Occipital lobe (tissue), 3 donors: ENCODE measurements at places on chromosomes 13 and 19.

- no peak for DNase-seq
Observed at GRCh38 chr19:53552001-53552721, 14.2 kb downstream of the ZNF331 start.

DNA sequence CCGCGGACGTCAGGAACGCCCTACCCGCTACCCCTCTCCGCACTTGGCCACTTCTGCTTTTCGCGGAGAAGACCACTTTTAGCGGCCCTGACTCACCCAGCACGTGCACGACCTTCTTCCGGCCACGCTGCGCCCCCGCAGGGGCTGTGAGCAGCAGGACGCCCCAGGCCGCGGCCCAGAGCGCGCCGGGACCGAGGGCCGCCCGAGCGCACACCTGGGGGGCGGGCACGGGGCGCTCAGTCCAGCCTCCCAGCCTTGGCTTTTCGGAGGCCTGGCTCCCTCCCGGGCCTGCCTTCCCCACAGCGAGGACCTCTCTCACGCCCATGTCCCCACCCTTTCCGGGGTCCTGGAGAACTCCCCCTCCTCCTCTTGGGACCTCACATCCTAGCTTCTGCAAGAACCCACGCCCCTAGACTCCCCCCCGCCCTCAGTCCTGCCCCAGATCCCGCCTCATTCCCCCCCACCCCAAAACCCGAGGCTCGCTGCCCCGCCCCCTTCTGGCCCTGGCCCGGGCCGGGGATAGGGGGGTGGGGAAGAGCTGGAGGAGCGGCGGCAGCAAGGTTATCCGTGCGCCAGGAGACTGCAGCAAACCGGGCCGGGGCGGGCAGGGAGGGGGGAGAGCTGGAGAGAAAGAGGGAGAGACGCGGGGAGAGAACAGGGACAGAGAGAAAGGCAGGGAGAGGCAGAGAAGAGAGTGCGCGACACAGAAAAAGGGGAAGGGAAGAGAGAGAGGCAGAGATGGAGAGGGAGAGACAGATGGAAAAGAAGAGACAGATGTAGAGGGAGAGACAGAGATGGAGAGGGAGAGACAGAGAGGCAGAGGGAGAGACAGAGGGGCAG is 11.5 kb downstream of the TM6SF2 start:
- DNase-seq = peak; percentile 29

DNA sequence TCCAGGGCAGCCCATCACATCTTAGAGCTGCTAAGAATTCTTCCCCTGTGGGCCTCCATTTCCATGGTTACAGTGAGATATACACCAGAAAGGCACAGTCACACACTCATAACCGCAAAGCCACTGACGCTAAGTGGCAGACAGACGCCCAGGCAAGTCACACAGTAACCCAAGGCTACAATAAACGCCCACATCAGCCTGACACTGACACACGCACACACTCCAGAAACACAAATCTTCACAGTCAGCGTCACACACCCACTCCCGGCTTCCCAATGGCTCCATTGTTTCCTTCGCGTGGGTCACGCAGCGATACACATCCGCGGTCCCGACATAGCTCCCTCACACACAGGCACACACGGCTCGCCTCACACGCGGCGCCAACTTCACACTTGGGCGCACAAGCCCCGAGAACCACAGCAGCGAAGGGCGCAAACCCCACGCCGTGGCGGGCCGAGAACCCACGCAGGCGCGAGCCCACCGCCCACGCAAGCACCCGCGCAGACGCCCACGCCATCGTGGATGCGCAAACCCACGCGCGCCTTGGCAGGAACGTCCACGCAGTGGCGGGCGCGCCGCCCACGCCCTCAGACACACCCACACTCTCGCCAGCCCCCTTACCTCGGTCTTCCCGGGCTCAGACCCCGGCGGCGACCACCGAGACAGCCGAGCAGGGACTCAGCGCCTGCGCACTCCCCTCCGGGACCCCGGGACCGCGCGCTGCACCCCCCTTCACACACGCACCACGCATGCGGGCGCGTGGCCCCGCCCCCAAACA is at the start of gene ZNF667:
TSS of gene ZNF667 (minus strand) at position 695 of the 778 bp plus-strand sequence. CDS start 14,975 bp downstream, outside the sequence.
- peak; percentile 48 for DNase-seq

DNA sequence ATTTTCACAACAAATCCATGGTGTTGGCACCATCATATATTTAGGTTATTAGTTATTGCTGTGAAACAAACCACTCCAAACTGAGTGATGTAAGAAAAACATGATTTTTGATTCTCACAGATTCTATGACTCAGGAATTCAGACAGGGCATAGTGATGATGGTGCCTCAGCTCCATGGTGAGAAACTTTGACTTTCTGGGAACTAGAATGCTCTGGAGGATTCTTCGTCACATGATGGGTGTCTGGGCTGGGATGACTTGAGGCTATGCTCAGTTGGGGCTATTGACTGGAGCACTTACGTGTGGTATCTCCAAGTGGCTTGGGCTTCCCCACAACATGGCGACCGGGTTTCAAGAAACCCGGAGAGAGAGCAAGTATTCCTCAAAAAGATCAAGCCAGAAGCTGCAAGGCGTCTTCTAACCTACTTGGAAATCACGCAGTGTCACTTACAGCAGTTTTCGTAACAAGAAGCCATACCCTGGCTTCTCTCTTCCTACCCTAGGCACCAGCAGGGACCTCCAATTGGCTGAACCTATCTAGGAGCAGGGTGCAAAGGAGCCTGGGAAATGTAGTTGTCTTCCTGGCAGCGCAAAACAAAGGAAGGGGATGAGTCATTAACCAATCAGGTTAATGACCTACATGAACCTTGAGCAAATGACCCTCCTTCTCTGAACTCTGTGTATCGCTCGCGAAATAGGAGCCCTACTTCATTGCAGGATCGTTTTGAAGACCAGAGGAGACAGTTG is 22.4 kb downstream of the VAV1 start:
- DNase-seq = no peak

- no peak for DNase-seq
Observed at GRCh38 chr19:55579766-55580621, 654 bp downstream of the ZNF579 start.

DNA sequence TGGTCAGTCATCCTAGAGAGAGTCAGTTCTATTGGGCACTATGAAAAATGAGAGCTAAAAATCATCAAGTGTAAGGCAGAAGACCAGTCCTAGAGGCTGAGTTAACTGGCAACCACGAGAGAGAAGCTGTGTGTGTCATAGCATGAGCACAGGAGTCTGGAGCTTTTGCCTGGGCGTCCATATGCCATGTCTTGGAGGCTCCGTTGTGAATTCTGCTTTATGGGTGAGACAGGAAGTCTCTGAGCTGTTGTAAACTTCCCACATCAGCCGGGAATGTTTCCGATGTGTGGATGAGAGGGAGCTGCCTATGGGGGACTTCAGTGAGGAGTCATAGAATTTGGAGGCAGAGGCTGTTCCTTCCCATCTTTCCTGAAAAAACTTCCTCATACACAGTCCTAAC is 120.0 kb downstream of the ITGBL1 start:
- no peak for DNase-seq

DNA sequence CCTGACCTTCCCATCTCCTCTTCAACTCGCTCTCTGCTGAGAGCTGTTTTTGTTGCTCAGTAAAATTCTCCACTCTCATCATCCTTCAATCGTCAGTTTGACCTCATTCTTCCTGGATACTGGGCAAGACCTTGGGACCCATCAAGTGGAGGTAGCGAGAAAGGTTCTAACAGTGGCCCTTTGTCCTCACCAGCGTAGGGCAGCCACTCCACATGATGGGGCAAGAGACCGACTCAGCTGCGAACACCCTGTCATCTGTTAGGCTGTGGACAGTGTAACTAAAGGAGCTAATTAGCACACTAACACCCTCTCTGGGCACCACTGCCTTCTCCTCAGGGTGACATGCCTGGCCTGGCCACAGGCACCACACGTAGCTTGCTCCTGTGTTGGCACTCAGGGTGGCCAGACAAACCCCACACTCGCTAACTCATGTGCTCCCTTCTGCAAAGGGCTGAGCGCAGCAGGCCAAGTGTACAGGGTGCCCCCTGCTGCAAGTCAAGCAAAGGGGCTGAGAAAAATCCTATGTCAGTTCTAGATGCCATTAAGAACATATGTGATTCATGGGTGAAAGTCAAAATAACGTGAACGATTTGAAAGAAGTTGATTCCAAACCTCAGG is 1216.0 kb downstream of the SLITRK5 start:
- DNase-seq = no peak

- no peak for DNase-seq
Observed at GRCh38 chr13:61777271-61777670, 361.6 kb upstream of the PCDH20 start.

DNA sequence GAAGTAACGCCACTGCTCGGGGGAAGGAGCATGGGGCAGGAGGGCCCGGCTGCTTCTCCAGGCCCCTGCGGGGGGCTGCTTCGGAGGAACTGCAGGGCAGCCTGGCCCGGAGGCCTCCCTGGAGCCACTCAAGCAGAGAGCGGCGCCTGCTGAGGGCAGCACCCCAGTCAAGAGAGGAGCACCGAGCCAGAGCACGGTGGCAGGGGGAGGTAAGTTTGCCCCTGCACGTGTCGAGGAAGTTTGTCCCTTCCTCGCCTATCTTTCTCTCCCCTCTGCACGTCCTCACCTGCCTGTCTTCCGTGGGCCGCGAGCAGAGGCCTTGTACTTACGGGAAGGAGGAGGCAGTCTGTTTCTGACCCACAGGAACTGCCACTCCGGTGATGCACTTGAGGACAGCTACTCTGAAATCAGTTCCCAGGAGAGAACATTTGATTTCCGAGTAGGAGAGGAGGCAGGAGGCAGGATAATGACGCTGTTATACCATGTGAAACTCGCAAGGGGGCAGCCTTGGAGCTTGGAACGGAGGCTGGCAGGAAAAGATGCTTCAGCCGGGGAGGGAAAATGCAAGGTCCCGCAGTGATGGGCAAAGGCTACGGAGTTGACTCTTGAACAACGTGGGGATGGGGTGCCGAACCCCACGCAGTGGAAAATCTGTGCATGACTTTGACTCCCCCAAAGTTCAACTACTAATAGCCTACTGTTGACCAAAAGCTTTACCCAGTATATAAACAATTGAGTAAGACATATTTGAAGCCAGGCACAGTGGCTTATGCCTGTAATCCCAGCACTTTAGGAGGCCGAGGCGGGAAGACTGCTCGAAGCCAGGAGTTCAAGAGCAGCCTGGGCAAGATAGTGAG is 5.0 kb downstream of the FFAR1 start:
- DNase-seq = peak; percentile 38

GRCh38 chr13:98060282-98060681 is 82.6 kb upstream of the FARP1 start:
- no peak for DNase-seq

GRCh38 chr19:51690454-51691073 is 2.6 kb upstream of the SPACA6 start:
- DNase-seq = peak; percentile 44

DNA sequence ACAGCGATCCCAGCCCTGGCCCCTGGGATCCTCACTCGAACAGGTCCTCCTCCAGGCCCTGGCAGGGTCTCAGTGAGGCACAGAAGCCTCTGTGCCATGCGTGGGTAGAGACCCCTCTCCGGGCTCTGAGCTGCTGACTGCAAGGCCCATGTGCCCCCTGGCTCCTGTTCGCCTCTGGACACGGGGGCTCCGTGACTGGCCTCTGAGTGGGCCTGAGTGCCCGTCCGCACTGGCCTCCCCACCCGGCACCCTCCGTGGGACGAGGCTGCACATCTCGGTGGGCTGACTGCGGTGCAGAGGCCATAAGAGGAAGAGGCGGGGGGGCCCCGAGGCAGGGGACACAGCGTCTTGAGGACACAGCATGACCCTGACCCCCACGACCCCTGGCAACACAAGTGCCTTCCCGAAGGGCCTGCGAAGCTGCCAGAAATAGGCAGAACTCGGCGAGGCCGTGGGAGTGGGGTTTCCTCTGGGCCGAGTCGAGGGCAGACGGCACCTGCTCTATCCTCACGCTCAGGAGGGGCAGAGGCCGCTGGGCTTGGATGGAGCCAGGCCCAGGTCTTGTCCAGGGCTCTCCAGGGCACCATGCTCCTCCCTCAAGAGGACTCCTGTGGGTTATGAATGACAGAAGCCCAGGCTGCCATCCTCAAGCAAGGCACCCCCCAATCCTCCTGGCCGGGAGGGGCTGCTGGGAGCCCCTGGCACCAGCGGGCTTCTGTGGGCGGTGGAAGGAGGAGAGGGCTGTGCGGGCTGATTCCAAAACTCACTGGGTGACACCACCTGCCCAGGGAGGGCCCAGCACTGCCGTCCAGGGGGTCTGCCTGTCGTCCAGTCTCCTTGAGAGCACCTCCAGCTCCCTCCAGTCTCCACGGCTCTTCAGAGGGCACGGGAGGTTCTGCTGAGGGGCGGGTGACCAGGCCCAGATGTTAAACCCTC is 52.6 kb downstream of the RASA3 start:
- DNase-seq = no peak

- no peak for DNase-seq
Observed at GRCh38 chr19:33473653-33474305, 47.8 kb downstream of the PEPD start.

- peak; percentile 69 for DNase-seq
Observed at GRCh38 chr19:47267350-47267759, 7.3 kb upstream of the INAFM1 start.

DNA sequence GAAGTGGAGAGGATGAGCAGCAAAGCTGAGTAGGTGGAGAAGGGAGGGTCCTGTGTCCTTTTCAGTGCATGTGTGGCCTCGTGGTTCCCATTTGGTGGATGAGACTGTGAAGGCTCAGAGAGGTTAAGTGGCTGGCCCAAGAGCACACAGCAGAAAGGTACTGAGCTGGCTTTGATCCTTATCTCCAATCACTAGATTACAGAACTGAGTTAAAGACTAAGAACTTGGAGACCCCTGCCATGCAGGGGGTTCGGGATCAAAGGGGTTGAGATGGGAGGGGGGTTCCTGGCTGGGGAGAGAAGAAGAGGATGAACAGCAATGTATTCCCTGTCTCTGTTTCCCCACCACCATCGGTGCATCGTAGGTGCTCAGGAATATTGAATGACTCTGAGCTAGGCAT is 11.8 kb downstream of the CELF5 start:
- no peak for DNase-seq

- DNase-seq = no peak
Observed at GRCh38 chr19:38877781-38878574, at the start of gene RINL. TSS of gene RINL (minus strand) at chr19:38878275. CDS start at chr19:38876742, 1,533 bp downstream.

- no peak for DNase-seq
Observed at GRCh38 chr13:40680659-40681323, 14.3 kb upstream of the FOXO1 start.

- DNase-seq = no peak
Observed at GRCh38 chr13:44072536-44072935, 192.8 kb downstream of the LACC1 start.

GRCh38 chr19:48997972-48998371 is 4.3 kb downstream of the RUVBL2 start:
- no peak for DNase-seq

DNA sequence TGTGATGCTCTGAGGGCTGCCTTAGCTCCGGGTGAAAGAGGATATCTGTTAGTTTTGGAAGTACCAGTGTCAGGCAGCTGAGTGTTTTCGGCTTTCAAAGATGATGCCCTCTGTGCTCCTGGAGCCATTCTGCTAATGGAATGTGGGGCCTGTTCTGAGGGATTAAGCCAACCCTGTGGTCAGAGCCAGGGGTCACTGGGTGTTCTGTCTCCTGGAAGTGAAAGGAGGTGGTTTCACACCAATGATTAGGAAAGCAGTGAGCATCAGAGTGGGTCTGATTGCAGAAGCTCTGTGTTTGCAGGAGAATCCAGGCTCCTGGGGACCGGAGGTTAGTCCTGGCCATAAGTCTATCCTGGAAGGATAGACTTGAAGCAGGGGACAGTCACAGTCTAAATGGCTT is 94.6 kb downstream of the UQCRFS1 start:
- no peak for DNase-seq
